ENCODE measurements at places on chromosomes 1 and 21.

GRCh38 chr21:41425954-41426675 lies at the start of gene MX1:
Gene MX1 (plus strand): TSS chr21:41426239. CDS start chr21:41432071, 5,832 bp downstream.
- DNase-seq, result peak; percentile 6

DNA sequence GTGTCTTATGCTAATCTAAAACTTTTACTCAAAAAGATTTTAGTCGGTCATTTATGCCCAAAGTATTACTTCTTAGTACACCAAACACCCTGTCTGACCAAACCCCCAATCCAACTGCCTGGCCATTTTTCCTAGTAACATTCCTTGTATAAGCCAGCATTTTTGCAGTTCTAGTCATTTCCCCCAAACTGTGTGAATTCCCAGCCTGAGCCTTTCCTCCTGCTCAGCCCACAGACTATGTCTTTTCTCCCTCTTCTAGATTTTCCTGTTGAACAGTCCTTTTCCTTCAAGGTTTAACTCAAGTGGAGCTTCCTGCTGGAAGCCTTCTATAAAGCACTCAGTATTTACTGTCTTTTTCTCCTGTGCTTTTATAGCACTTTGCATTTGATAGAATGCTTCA lies 843.8 kb downstream of the USP25 start:
- no peak for DNase-seq

GRCh38 chr1:22804969-22805671 lies 94.5 kb downstream of the EPHB2 start:
- no peak for DNase-seq

DNA sequence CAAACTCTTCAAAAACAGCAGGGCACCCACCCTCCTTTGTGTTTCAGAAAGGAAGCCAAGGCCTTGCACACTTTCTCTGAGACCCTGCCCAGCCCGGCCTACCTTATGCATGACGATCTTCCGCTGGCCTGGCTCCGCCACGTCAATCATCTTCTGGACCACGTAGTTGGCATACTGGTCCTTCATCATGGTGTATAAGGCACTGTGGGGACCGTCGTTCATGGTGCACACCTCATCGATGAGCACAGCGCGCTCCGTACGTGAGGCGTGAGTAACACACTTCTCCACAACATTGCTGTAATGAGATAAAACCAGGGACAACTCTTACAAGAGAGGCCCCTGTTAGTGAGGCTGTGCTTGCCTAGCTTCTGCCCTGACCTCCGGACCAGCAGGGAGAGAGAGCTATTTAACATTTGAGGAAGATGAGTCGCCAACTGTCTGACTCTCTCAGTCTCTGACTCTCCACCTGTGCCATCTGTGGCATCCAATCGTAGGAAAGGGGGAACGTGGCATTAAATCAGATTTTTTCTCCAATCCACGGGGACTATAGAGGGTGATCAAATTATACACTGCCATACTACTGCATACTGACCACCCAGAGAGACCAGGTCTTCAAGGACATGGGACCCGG lies 28.1 kb upstream of the SDC3 start:
- no peak for DNase-seq

GRCh38 chr1:41905093-41905675 lies 13.5 kb downstream of the HIVEP3 start:
- DNase-seq, result no peak
